ENCODE measurements at places on chromosomes 16 and 17. TPM values are rescaled to one million over a fixed set of nuclear protein-coding genes. Genes with fewer than 3 reads are reported as not detected.

The PRSS36 gene
- 1.3 TPM for total RNA-seq

The TNFRSF13B gene
- total RNA-seq = not detected

The RPS15A gene
- total RNA-seq = 1,784 TPM

The GAST gene
- total RNA-seq = not detected

Measured in H1 (cell line).